NCI-H510A treated with DMSO at 0.1 percent for 48 hours (cell line): ENCODE measurements at places on chromosomes 7 and 10.

DNA sequence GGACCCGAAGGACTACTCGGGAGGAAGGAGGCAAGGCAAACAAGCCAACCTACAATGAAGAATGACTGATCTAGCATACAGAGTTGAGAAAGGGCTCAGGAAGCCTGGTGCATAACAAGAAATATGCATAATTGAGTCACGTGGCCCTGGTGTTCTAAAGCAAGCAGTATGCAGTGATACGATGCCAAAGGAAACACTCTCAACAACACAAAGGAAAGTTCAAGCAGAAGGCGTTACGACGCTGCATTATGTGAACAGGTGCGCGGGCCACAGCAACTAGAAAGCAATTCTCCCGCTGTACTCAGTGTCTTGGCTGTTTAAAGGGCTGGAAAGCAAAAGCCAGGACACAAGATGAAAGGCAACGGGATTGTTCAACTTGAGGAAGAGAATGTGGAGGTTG is 100.8 kb downstream of the PRTFDC1 start:
- DNase-seq, result peak; percentile 69

- DNase-seq, result no peak
Observed at GRCh38 chr10:48416584-48417232, 110.2 kb downstream of the MAPK8 start.

GRCh38 chr7:92833766-92834506 is 2.4 kb downstream of the CDK6 start:
- DNase-seq, result peak; percentile 40

GRCh38 chr7:144410441-144410840 is 6.9 kb upstream of the NOBOX start:
- no peak for DNase-seq

GRCh38 chr10:92027141-92027540 is 103.6 kb downstream of the BTAF1 start:
- no peak for DNase-seq

GRCh38 chr10:29827512-29827911 is 192.7 kb upstream of the SVIL start:
- no peak for DNase-seq

- DNase-seq, result no peak
Observed at GRCh38 chr7:127177156-127177555, 75.6 kb downstream of the GRM8 start.

GRCh38 chr10:131242007-131242406 is 69.5 kb downstream of the TCERG1L start:
- DNase-seq, result peak; percentile 39

- DNase-seq, result no peak
Observed at GRCh38 chr10:118392761-118393160, 50.6 kb upstream of the FAM204A start.

GRCh38 chr7:79244482-79244881 is 209.0 kb downstream of the MAGI2 start:
- no peak for DNase-seq

GRCh38 chr7:108592646-108593201 is 23.1 kb downstream of the DNAJB9 start:
- DNase-seq, result peak; percentile 7
